ENCODE measurements at places on chromosomes 6 and 20.

GRCh38 chr6:14209000-14209399 is 91.4 kb downstream of the CD83 start:
- DNase-seq, result no peak

GRCh38 chr20:60313191-60313590 is 355.0 kb downstream of the CDH26 start:
- DNase-seq, result no peak

DNA sequence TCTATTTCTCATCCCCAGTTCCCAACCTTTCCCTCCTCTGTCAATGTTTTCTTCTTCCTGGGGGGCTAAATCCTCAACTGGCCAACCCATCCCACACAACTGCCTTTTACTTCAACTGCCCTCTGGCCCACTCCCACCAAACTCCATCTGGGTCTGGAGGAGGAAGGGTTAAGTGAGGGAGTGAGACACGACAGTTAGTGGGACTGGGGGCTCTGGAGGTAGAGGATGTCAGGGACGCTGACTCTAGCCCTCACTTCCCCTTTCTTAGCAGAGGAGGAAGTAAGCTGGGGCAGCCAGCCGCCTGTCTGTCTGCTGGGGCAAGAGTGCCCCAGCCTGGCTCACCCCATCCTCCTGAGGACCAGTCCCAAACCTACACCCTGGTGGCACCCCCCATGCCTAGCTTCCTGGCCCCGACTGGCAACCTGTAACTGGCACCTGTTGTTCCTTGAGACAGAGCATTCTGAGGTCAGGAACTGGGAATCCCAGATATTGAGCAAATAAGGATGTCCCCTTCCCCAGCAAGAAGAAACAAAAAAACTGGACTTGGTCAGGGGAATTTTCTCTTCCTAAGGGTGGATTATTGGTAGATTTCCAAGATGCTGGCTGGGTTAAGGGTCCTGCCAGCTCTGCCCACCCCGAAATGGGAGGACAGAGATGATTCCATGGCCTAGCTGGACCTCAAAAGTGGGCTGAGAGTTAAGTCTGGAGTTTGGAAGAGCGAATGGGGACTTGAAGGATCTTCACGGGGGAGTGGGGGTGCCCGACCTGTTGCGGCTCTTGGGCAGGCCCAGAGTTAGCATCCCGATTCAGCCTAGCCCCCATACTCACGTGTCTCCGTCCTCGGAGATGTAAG is 971 bp downstream of the NFKBIE start:
- peak; percentile 96 for DNase-seq

GRCh38 chr6:65680232-65680631 is 26.8 kb downstream of the EYS start:
- no peak for DNase-seq

- no peak for DNase-seq
Measured at GRCh38 chr6:82176616-82177015, 70.9 kb downstream of the IBTK start.

GRCh38 chr6:70601014-70601413 is 34.3 kb downstream of the SDHAF4 start:
- no peak for DNase-seq

- peak; percentile 31 for DNase-seq
Measured at GRCh38 chr20:23449421-23449820, 3.3 kb downstream of the CST11 start.

GRCh38 chr6:18148304-18149025 is 6.4 kb downstream of the TPMT start:
- no peak for DNase-seq

DNA sequence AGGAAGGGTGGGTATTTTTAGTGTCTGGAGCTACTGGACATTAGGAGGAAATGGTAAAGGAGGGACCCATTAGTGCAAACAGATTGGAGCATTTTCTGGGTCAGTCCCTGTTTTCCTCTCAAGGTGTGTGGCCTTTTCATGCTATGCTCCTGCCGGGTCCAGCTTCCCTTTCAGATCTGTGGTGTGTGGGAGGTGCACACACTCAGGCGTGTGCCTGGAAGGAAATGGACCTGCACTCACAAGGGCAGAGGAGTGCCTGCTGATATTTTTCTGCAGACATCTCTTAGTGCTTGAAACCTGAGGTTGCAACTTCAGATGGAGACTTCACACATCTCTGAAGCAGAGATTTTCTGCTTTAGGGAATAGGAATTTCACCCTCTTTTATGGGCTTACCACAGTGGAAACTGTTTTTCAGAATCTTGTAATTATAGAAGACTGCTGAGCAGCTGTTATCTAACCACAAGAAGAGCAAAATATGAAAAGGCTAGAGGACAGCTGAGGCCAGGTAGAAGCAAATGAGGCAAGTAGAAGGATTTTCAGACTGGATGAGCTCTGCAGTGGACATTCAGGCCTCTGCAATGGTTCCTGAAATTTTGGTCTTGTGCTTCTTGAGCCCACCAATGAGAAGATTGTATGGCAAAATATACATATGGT is 764.3 kb downstream of the QKI start:
- DNase-seq, result no peak

GRCh38 chr6:128464790-128465189 is 55.6 kb downstream of the PTPRK start:
- no peak for DNase-seq

DNA sequence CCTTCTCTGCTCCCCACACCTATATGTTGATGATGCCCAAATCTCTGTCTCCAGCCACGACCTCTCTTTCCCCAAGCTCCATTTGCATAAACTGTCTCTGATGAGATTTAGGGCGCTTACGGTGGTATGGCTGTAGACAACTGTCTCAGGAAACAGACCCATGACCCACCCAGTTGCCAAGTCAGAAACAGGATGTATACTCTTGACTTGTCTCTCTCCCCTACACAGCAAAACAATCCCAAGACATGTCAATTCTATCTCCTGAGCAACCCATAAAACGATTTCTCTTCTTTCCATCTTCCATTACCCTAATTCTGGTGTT is 13.9 kb downstream of the GNL1 start:
- no peak for DNase-seq

- DNase-seq, result no peak
Measured at GRCh38 chr6:30113841-30114240, 951 bp upstream of the TRIM31 start.

DNA sequence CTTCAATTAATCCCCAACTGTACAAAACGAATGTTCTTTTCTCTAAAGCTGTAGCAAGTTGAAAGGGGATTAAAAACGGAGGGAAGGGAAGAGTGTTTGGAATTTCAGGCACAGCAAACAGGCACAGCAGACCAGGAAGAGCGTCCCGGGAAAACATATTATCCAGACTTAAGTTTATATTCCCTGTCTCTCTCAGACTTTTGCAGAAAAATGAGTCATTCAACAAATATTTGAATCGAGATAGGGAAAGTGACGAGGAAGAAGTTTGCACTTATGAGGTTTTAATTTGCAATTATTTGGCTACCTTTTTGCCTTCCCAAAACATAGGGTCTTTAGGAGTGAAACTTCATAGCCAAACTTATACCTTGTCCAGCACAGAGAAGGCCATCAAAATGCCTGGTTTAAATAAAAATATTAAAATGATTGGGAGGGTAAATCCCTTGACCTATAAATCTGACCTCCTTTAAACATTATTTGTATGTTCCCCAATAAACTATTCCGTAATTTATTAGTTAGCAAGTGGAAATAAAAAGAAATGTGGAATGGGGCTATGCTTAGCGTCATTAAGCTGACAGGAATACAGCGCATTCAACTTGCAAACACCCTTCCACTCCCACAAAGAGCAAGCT is 16.0 kb downstream of the HFE start:
- DNase-seq, result no peak

- DNase-seq, result no peak
Measured at GRCh38 chr20:32312718-32313424, 35.4 kb downstream of the KIF3B start.

DNA sequence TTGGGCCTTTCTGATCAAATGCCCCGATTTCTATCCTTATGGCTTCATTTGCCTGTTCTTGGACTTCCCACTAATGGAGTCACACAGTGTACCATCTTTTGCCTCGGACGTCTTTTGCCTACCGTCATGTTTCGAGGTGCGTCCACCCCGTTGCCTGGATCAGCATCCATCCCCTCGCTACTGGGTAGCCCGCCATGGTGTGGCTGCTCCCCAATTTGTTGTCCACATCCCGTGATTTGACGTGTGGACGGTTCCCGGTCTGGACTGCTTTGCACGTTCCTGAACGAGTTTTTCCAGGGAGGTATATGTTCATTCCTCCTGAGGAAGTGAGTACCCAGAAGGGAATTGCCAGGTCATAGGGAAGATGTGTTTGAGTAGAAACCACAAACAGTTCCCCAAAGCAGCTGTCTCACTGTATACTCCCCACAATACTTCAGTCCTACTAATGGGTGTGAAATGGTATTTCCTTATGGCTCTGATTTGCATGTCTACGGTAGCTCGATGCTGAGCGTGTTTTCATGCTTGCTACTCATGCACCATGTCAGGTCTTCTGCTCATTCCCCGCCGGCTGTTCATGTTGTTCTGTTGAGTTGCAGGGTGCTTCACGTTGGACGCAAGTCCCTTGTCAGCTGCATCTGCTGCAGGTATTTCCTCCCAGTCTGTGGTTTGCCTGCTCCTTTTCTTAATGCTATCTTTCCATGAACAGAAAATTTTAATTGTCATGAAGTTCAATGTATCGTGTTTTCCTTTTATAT is 86.8 kb upstream of the AFDN start:
- no peak for DNase-seq

DNA sequence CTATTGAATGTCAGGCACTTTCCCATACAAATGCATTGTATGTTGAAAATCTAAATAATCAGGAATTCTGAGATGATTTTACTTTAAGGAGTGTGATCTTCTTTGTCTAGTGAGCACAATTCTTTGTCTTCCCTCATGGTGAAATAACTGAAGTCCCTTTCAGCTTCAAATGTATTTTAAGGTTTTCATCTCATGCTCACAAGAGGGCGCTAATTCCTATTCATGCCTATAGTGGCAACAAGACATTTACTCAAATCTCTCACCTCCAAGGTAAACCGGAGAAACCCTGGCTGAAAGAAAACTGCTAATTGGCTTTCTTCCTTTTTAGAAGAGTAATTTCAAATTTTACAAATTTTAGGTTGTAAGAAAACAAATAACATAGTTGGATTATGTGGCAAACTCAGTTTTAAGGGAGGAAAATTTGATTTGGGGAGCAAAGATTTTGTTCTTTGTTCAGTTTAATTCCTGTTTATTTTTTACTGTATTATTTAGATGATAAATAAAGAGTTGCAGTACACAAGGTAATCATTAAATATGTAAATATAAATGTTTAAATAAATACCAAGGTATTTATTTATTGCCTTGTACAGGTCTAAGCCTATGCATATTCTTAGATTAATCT is 69.1 kb downstream of the SLC35F1 start:
- DNase-seq, result peak; percentile 53

GRCh38 chr6:84441456-84441855 is 214.0 kb upstream of the CEP162 start:
- DNase-seq, result no peak

DNA sequence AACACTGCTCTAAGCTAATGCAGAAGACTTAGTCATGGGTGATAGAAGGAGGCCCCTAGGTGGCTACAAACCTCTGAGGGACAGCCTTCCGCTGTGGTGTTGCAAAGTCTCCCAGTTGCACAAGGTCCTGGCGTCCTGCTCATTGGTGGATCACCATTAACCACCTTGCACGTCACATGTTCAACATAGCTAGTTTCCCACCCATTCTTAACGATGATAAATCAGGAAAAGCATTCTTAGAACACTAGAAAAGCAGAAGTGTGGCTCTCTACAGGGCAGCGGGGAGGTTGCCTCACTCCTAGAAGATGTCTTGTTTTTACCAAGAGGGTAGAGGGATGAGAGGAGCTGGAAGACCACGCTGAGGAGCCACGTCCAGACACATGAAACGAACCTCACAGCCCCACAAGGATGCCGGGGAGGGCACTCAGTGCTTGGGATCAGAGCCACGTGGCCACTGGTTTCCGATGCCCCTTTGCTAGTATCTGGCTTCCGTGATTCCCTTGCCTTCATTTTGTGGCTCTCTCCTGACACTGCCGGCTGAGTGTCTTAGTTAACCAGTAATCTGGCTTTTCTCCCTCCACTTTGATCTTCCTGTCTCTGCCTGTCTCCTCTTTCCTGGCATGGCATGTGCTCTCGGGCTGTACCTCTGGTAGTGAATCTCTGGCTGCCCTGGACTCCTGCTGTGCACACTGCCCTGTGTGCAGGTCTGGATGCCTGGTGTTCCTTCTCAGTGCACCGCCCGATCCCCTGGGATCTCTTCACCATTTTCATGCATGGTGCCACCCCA is 91.4 kb upstream of the NEDD9 start:
- DNase-seq, result peak; percentile 100

DNA sequence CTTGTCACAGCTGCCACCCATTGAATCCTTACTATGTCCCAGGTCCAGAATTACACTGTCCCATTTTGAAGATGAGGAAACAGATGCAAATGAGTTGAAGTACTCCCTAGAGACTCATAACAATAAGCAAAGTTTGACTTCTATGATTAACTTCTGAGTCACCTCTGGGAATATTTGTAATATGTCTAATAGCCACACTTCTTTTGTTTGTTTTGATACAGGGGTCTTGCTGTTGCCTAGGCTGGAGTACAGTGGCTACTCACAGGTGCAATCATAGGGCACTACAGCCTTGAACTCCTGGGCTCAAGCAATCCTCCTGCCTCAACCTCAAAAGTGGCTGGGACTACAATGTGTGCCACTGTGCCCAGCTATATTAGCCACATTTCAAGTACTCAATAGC is 11.4 kb upstream of the SOX12 start:
- DNase-seq, result no peak

GRCh38 chr6:40713002-40713719 is 126.0 kb upstream of the LRFN2 start:
- no peak for DNase-seq

All from AML-193 (cell line).